ENCODE measurements at places on chromosomes 12 and 14.

DNA sequence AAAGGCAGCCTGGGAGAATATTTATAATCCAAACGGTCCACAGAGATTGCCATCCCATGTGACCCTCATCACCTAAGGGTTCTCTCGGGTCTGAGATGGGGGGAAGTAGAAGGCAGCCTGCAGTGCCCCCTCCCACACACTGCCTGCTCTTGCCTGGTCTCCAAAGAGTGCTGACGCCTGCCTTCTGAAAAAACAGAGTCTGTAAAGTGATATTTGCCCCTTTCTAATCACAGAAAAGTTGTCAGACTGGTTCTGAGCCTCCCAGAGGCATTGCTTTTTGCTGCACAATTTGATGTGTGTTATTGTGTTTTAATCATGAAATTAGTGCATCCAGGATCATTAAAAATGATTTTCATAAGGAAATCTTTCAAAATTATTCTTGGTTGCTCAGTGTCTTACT is 59.2 kb downstream of the TMEM30B start:
- DNase-seq, result peak; percentile 21

GRCh38 chr12:106423291-106423690 is 65.7 kb downstream of the POLR3B start:
- no peak for DNase-seq

DNA sequence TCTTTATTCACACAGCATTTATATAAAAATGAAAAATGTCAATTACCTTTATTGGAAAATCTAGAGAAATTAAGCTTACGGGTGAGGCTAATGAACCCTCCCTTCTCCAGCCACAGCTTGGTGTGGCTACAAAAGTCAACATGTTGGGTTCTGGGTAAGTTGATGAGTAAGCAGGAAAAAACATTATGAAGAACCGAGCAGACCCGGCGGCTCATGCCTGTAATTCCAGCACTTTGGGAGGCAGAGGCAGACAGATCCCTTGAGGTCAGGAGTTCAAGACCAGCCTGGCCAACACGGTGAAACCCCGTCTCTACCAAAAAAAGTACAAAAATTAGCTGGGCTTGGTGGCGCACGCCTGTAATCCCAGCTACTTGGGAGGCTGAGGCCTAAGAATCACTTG is 10.9 kb downstream of the NAA25 start:
- DNase-seq, result no peak

DNA sequence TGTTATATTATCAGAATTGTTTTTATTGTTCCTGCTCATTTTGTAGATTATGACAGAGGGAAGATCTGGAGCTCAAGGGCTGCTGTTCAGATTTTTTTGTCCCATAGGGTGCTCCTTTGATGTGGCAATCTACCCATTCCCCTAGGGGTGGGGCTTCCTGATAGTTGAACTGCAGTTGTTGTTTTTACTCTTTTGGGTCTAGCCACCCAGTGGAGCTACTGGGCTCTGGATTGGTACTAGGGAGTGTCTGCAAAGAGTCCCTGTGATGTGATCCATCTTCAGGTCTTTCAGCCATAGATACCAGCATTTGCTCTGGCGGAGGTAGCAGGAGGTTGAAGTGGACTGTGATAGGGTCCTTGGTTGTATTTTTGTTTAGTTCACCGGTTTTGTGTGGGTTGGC is 57.9 kb upstream of the SLCO1B1 start:
- no peak for DNase-seq

GRCh38 chr14:88630565-88630964 is 67.7 kb downstream of the ZC3H14 start:
- DNase-seq, result no peak

DNA sequence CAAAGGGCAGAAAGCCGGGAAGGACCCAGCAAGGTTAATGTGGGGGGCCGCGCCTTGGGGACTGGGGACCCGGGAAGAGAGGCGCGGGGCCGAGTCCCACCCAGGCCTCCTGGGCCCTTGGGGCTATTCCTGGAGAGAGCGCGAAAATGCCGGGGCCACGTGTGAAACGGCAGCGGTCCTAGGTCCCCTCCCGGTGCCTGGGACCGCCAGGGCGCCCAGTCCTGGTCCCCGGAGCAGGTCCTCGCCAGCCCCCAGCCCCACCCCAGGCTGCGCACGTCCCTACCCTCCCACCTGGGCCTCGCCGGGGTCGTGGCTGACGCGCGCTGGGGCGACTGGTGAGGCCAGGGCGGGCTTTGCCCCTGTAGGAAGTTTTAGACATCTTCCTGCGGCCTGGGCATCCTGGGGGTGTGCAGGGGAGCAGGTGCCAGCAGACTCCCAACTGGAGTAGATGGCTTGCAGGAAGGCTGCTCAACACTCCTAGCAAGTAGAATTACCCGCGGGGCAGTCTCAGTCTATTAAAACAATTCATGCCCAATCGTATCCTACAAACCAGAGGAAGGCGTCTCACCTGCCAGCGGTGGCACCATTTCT is 708 bp downstream of the FAR2 start:
- DNase-seq, result no peak

- DNase-seq, result no peak
These were observed 45.6 kb downstream of the DDX11 start for GRCh38 chr12:31119192-31119802.

DNA sequence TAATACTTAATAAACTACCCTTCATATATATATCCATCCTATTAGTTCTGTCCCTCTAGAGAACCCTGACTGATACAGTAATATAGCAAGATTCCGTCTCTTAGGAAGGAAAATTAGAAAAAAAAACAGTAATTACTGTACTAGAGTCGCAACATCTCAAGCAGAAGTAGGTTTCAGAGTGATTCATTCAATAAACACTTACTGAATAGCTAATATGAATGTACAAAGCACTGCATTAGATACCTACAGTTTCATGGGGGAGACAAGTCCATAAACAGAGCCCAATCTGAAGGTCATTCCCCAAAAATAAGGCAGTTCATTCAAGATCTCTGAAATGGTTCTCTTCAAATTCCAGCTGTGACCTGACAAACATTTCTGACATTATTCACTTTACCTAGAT is 9.9 kb downstream of the CERS5 start:
- DNase-seq, result no peak

DNA sequence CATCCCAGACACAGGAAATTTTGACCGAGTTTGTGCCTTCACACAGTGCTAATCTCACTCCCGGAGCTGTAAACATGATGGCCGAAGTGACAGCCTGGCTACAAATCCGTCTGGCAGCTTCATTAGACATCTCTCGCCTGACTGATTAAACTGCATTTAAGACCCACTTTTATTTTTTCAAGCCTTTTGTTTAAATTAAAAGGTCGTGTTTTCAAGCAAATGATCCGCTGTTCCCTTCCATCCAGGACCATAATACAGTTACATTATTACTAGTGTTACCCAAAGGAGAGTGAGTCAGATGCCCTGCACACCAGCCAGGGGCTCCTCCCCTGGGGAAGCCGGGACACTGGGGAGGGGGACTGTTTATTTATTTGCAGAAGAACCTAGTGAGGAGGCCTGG is 200.2 kb downstream of the EXOC5 start:
- no peak for DNase-seq

GRCh38 chr12:13071305-13072280 is 27.4 kb downstream of the FAM234B start:
- DNase-seq, result no peak

- no peak for DNase-seq
These were observed 16.2 kb downstream of the PYGL start for GRCh38 chr14:50928002-50928635.

GRCh38 chr12:120242971-120243699 is 22.4 kb downstream of the PXN start:
- DNase-seq, result no peak

DNA sequence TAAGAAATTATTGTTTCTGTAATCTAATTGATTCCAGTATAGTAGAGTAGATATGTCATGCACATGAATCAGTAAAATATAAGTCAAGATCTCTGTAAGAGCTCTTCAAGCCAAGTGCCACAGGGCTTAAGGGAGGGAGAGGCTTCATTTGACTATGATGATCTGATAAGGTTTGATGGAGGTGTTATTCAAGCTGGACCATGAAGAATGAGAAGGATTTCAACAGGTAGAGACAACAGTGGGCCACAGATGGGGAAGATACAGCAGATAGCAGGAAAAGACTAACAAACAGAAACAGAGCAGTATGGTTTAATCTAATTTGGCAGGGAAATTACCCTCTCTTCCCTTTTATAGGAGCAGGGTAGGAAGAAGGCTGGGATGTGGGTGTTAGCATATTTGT is 40.6 kb upstream of the FKBP4 start:
- DNase-seq, result no peak

GRCh38 chr12:59067083-59067482 is 146.8 kb upstream of the LRIG3 start:
- no peak for DNase-seq

GRCh38 chr14:91286530-91286937 is 42.0 kb upstream of the GPR68 start:
- DNase-seq, result peak; percentile 65

DNA sequence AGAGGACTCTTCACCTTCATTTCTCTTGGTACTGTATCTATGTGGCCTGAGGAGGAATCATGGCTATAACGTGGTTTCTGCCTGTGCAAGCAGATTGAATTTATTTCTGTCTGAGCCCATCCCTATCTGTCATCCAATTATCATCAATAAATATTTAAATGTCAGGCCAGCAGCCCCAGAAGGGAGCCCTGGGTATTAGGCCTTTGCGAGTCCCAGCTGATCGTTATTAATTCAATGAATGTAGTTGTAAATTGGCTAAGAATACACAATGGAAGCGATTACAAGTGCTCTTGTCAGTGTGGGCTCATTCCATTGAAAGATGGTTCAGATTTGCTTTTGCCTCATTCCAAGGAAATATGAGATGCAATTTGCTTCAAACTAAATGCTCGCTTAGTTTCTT is 142.0 kb downstream of the KTN1 start:
- no peak for DNase-seq

- DNase-seq, result no peak
These were observed 514.1 kb downstream of the ETNK1 start for GRCh38 chr12:23139026-23139425.
